AG09309 (cell line): ENCODE measurements at places on chromosomes 16 and 17.
A peak's percentile ranks its signal among the peaks of the same experiment; 100 is the strongest.

DNA sequence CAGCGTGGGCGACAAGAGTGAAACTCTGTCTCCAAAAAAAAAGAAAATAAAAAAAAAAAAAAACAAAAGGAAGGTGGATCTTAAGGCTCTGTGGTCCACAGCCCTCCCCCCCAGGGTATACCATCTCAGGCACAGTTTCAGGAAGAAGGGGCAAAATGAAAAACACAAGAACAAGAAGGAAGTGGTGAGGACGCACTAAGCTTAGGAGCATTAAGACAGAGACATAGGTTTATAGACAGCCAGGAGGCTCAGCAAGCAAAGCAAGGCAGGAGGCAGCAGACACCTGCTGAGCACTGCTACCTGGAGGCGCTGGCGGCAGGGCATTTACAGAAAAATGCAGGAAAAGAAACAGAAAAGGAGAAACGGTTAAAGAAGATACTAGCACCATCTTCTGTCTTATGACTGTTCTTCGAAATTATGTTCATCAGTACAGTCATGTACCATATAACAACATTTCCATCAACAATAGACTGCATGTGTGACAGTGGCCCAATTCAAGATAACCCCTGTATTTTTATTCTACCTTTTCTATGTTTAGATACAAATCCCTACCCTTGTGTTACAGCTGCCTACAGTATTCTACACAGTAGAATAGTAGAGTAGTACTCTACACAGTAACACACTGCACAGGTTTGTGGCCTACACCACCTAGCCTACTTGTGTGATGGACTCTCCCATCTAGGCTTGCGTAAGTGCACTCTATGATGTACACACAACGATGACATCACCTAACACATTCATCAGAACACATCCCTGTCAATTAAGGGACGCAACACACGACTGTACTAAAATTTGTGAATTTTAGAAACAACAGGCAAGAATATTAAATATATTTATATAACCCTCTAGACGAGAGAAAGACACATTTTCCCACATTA is 62.5 kb downstream of the XPO6 start:
- DNase-seq, result no peak

- DNase-seq, result no peak
Measured at GRCh38 chr16:62208934-62209333, 172.7 kb upstream of the CDH8 start.

DNA sequence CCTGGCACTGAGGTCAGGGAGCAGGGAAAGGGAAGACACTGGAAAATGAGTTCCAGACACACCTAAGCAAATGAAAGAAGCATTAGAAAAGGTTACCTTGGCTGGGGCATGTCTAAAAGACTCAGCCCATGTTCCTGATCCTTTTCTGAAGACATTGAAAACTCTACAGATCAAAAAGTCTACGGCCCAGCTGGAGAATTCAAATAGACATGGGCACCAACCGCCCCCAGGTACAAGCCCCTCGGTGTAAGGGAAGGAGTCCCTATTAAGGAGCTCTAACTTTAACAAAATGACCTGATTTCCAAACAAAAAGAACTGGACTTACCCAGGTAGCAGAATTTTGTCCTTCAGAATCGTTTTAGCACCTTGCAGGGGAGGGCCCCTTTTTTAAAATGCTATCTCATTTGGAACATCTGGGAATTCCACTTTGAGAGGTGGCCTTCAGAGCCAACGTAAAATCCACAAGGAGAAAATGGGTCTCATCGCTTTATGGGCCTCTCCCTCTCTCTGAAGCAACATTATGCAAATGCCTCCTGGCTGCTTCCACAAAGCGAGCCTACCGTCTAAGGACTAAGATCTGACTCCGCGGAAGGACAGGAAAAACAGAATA is 43.6 kb upstream of the RBFOX3 start:
- DNase-seq, result no peak

DNA sequence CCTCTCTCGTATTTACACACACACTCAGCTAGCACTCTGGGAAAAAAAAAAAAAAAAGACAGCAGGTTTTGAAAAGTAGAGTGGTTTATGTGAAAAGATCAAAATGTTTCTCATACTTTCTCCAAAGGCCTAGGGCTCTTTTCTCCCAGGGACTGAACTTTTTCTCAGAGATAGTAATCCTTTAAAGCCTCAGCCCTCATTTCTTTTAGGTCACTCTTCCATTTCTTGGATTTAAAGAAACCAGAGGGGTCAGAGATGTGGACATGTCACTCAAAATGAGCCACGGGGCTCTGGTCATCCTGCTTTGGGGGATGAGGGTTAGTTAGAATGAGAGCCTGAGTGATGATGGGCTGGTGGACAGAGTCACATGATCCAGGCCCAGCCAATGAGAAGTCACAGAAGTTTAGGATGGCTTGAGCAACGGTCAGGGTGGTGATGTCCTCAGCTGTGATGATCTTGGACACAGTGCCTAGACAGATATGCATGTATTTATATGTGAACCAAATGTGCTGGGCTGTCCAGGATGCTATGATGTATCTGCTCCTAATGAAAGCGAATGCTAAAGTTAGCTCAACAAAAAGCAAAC is 33.7 kb upstream of the AXIN2 start:
- no peak for DNase-seq

- DNase-seq, result no peak
Measured at GRCh38 chr16:84930298-84931106, 80.8 kb downstream of the ZDHHC7 start.

GRCh38 chr17:66339561-66339960 is 37.1 kb downstream of the PRKCA start:
- no peak for DNase-seq

GRCh38 chr16:85935974-85936760 is 37.2 kb downstream of the IRF8 start:
- DNase-seq, result no peak

GRCh38 chr17:1957037-1957436 is 68.1 kb downstream of the RTN4RL1 start:
- DNase-seq, result no peak

DNA sequence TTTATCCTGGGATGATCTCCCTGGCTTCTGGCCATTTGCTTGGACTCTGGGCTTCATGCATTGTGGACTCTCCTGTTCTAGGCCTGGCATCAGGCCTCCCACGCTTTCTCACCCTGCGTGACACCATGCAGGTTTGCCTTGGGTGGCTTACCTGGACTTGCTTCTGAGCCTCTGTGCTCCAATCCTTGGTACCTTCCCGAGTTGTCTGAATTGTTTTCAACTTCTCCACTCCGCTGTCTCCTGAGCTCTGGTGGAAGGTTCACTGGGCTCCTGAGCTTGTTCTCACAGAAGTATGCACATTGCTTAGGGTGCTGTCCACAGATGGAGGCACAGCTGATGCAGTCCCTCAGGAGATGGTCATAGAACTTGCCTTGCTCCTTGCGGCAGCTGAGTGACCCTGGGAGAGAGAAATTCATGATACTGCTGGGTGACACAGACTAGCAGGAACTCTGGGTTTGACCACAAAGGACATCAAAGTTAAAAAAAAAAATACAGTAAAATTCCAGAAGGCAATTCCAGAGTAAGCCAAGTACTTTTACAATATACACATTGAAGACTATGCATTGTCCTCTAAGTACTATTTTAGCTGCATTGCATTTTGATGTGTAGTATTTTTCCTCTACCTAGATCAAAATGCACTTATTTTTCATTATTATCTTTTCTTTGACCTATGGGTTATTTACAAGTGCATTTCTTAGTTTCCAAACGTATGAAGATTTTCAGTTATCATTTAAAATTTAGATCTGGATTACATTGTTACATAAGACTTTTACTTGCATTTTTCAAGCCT is 23.1 kb downstream of the TNFRSF13B start:
- DNase-seq, result no peak

- no peak for DNase-seq
Measured at GRCh38 chr16:27224741-27225300, 21.5 kb downstream of the KDM8 start.

- DNase-seq, result peak; percentile 97
Measured at GRCh38 chr16:22190081-22190775, 15.8 kb upstream of the EEF2K start.

DNA sequence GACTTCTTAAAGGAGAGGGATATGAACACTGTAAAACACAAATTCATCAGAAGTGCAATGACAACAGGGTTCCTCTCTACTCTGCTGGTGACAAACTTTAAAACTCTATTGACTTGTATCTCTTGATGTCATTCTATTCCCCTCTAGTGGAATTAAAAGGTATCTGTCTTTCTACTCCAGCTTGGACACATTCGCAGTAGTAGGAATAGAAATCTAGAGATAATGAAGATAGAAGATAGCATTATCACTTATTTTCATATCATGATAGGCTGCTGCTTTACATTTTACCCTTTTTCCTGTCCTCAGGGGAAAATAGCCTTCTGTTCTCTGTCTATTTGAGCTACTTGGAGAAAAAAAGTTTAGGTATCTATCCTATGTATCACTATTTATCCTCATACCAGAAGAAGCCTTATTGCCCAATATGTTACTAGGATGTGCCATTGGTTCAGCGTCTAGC is 209.6 kb upstream of the CACNG5 start:
- no peak for DNase-seq

- DNase-seq, result no peak
Measured at GRCh38 chr17:6914711-6915110, 81.1 kb upstream of the ALOX12 start.

- DNase-seq, result no peak
Measured at GRCh38 chr17:81230043-81230820, 7.5 kb upstream of the CEP131 start.
